Vein endothelial cell (primary cell): ENCODE measurements at places on chromosomes 11 and 22. TPM values are rescaled to one million over a fixed set of nuclear protein-coding genes. Genes with fewer than 3 reads are reported as not detected.

The OR10AG1 gene
- not detected in 2 replicates for total RNA-seq

The PRPF19 gene
- total RNA-seq, result 96.3 and 103 TPM in 2 replicates

The ZP1 gene
- total RNA-seq, result not detected in 2 replicates

The SH3BP1 gene
- 0.98 and 1.4 TPM in 2 replicates for total RNA-seq

The H19 gene
- total RNA-seq, result 4.7 and 28.1 TPM in 2 replicates

The SUSD2 gene
- total RNA-seq, result 0.10 and 0.33 TPM in 2 replicates

The OR2AT4 gene
- not detected in 2 replicates for total RNA-seq

The RAB30 gene
- total RNA-seq, result 18.2 and 18.3 TPM in 2 replicates

The GDPD5 gene
- 43.8 and 44.7 TPM in 2 replicates for total RNA-seq

The KRTAP5-7 gene
- total RNA-seq, result not detected in 2 replicates

The RIBC2 gene
- total RNA-seq, result 0.38 TPM in 1 of 2 replicates, not detected in the other

The PKDREJ gene
- total RNA-seq, result not detected in 2 replicates

The PTDSS2 gene
- total RNA-seq, result 35.2 and 37.9 TPM in 2 replicates

The KLHL35 gene
- 2.0 and 3.9 TPM in 2 replicates for total RNA-seq

The CDC42BPG gene
- 0.33 and 0.38 TPM in 2 replicates for total RNA-seq

The MYBPC3 gene
- total RNA-seq, result not detected in 2 replicates

The APOA5 gene
- total RNA-seq, result not detected in 2 replicates

The APOBEC3B gene
- 0.98 and 2.9 TPM in 2 replicates for total RNA-seq

The KDM4E gene
- not detected in 2 replicates for total RNA-seq

The CD3E gene
- 0.33 TPM in 1 of 2 replicates, not detected in the other for total RNA-seq

The PHF21B gene
- total RNA-seq, result not detected in 2 replicates

The TMEM123 gene
- total RNA-seq, result 175 and 247 TPM in 2 replicates

The IRAG1 gene
- total RNA-seq, result 0.33 and 0.48 TPM in 2 replicates

The UBASH3B gene
- total RNA-seq, result 21.5 and 21.6 TPM in 2 replicates

The C11orf91 gene
- 0.33 TPM in 1 of 2 replicates, not detected in the other for total RNA-seq

The DEPDC5 gene
- total RNA-seq, result 14.0 and 17.2 TPM in 2 replicates

The NAALAD2 gene
- 0.29 TPM in 1 of 2 replicates, not detected in the other for total RNA-seq

The OSBP2 gene
- total RNA-seq, result 9.9 and 10.8 TPM in 2 replicates

The MISFA gene
- total RNA-seq, result 2.9 TPM in 1 of 2 replicates, not detected in the other

The LAYN gene
- 20.9 and 21.3 TPM in 2 replicates for total RNA-seq

The HPX gene
- 0.33 and 0.67 TPM in 2 replicates for total RNA-seq

The SCGB2A2 gene
- not detected in 2 replicates for total RNA-seq

The SLC22A8 gene
- total RNA-seq, result not detected in 2 replicates

The TREH gene
- not detected in 2 replicates for total RNA-seq

The MMP7 gene
- 0.76 and 1.6 TPM in 2 replicates for total RNA-seq

The TEX54 gene
- total RNA-seq, result 0.98 TPM in 1 of 2 replicates, not detected in the other

The SMTNL1 gene
- total RNA-seq, result not detected in 2 replicates
